ENCODE measurements at places on chromosomes 1 and 21.

DNA sequence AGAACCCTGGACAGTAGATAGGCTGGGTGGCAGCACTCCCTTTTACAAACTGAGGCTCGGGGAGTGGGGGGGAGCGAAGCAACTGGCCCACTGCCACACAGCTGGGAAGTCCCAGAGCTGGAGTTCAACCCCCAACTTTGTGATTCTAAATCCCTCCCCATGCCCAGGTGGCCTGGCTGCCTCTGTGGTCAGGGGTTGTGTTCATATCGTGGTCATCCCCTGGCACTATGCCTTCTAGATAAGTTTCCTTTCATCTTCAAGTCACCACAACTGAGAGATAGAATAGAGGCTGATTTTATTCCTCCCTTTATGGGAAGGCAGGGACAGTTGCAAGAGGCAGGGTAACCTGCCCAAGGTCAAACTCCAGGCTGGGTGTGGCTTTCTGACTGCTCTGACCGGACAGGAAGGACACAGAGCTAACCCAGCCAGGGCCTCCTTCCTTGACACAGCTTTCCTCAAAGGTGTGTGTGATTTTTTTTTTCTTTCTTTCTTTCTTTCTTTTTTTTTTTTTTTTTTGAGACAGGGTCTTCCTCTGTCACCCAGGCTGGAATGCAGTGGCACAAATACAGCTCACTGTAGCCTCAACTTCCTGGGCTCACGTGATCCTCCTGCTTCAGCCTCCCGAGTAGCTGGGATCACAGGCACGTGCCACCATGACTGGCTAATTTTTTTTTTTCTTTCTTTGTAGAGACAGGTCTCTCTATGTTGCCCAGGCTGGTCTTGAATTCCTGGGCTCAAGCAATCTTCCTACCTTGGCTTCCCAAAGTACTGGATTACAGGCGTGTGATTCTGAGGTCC is 18.4 kb upstream of the TNFRSF1B start:
- DNase-seq: no peak

DNA sequence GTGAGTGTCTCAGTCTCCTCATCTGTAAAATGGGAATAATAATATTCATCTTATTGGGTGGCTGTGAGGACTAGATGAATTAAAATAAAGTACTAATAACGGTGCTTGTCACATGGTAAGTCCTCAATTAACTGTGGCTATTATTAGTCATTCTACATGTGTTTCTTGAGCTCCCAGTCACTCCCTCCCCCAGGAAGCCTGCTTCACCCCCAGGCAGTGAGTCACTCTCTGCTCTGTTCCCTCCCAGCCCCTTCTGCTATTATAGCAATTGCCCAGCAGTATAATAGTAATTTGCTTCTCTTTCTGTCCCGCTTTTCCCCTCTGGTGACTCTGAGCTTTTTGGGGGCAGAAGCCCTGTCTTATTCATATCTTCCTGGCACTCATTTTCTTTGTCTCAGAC is 102.0 kb downstream of the BEND5 start:
- DNase-seq: no peak

DNA sequence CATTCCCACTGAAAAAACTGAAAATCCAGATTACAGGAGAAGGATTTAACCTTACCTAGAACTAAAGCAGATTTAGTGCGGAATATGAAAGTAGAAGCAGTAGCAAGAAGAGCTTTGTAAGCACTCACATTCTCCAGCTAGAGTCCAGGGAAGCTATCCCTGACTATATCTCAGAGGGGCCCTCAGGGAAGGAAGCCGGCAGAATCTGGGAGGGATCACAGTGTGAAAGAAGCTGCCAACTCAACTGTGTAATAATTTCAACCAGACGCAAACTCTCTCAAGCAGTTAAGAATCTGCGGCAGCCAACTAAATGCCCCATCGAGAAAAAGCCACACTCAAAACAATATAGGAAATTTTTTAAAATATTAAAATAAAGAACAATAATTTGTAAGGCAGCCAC is 163.8 kb downstream of the EIF4G3 start:
- no peak for DNase-seq

GRCh38 chr1:15352128-15352957 is 57.3 kb upstream of the EFHD2 start:
- DNase-seq: peak; percentile 99

GRCh38 chr1:182301467-182302198 is 90.0 kb downstream of the GLUL start:
- no peak for DNase-seq

GRCh38 chr1:214404154-214404553 is 123.2 kb downstream of the SMYD2 start:
- DNase-seq: no peak

DNA sequence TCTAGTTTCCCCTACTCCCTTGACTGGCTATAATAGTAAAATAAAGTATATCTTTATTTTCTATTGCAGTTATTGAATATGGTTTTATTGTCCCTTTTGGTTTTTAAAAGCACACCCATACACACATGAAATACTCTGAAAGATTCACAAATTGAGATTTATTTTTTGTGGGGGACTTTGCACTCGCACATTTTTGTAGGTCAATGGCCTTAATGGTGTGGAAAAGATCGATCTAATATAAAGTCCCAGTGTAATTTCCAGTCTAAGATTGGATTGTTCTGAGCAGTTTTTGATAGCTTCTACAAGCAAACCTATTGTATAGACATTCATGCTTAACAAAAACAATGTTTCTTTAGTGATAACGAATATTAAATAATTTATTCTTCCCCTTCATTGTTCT is 59.5 kb upstream of the INSL5 start:
- DNase-seq: no peak

GRCh38 chr1:43901196-43901961 is 32.2 kb upstream of the ARTN start:
- DNase-seq: no peak

DNA sequence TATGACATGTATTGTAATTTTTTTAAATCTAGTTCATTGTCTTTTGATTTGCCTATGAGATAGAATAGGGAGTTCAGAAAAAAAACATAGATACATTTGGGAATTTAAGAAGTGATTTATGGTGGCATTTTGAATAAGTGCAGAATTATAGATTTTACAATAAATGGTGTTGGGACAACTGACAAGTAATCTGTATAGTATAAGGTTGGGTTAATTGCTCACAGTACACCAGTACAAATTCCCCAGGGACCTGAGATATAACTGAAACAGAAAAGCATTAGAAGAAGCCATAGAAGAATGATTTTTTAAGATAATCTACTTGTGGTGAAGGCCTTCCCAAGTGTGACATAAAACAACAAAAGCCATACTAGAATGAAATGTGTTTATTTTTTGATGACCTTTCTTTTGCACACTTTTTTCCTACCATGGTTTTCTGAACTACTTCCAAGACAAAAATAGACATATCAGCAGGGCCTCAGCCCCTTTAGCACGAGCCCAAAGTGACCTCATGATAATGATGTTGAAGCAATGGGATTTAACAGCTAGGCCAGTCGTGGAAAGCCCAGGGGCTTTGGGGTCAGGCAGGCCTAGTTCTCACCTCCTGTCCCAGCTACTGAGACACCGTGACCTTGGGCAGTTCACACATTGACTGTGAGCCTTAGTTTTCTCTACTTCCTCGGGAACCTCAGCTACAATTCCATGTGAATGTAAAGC is 87.4 kb downstream of the GREM2 start:
- DNase-seq: no peak

DNA sequence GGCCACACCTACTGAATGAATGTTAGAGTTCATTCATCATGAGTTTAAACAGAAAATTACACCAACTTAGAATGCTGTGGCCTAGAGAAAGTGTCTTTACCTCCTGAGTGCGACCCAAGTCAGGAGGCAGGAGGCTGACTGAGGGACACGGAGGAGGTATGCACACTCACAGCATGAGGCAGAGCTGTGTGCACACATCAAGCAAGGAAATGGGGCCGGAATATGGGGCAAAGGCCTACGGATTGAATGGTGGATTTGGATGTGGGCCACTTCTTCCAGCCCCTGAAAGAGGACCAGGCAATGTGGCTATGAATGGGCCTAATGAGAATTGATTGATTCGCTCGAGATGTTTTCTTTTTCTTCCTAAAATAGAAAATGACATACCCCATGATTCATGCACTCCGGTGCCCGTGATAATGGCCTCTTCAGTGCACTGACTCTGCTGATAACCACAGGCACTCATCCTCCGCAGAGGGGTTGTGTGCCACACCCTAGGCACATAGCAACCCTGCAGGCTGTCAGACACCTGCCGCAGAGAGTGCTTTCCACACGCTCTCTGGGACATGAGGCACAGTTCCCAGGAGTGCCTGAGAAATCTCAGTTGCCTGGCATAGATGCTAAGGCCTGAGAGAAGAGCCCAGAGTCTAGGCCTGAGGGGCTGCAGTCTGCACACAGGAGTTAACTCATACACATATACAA is 155.5 kb downstream of the GLUL start:
- peak; percentile 72 for DNase-seq

DNA sequence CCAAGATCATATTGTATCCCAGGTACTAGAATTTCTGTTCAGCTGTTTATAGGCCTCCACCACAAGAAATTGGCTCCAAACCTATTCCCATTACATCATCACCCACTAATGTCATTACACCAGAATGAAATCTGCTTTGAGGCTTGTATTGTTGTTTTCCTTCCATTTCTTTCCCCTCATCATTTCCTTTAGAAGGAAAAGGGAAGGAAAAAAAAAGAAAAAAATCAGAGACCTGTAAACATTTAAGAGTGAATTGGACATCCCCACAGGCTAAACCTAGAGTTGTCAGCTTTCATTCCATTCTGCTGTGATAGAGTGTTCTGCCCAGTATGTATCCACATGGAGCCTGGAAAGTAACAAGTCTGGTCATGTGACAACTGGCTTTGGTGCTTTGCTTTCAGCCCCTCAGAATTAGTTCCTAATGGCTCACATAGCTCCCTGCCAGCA is 44.6 kb downstream of the NFYC start:
- no peak for DNase-seq

DNA sequence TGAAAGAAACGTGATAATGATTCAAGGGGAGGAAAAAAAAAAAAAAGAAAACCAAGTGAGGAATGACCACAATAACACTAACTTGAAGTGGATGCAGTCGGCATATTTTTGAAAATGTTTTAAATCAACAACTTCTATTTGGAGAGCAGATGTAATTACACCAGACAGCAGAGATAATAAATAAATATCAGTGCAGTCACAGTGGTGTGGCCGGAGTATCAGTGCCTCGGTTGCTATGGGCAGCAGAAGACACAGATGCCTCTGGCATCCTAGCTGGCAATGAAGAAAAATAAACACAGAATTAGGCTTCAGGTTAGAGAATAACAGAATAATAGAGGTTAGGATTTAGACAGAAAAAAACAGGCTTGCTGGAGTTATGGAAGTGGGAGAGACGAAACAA is 888.3 kb downstream of the LTN1 start:
- DNase-seq: no peak

GRCh38 chr1:230833511-230833910 is 34.8 kb downstream of the C1orf198 start:
- DNase-seq: no peak

DNA sequence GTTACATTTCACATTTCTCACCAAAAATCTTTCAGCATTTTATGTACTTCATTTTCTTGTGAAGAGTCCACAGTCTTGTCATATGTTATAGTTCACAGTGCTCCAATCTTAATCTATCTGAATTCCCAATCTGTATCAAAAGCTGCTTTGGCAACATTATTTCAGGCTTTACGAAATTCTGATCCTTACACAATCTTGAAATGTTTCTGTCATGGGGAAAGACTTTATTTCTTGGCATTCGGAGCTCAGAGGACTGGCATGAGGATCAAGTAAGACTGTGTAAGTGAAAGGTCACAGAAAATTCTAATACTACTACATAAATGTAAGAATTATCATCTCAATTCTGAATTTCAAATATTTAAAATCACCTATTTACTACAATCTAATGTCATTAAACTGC is 2.0 kb downstream of the USP33 start:
- no peak for DNase-seq

DNA sequence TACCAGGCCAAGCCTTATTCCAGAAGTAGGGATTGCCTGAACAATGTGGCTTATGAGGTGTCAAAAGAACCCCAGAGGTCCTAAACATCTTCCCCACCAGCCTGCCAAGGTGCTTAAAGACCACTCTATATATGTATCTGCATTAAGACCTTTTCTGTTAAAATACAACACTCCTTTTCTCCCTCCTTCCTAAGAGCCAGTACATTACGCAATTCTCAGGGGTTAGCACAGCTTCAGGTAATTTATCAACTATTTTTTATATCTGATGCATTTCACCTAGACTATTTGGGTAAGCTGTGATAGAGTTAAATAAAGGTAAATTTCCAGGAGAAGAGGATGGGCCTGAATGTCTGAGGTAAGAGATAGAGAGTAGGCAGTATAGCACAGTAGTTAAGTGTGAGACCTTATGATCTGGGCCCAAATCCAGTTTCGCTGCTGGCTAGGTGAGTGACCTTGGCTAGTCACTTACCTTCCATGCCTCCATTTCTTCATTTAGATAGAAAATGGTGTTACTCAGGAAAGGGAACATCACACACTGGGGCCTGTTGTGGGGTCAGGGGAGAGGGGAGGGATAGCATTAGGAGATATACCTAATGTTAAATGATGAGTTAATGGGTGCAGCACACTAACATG is 5.1 kb upstream of the CCN1 start:
- DNase-seq: no peak

- DNase-seq: no peak
Observed at GRCh38 chr1:93678946-93679480, 2.6 kb downstream of the BCAR3 start.

DNA sequence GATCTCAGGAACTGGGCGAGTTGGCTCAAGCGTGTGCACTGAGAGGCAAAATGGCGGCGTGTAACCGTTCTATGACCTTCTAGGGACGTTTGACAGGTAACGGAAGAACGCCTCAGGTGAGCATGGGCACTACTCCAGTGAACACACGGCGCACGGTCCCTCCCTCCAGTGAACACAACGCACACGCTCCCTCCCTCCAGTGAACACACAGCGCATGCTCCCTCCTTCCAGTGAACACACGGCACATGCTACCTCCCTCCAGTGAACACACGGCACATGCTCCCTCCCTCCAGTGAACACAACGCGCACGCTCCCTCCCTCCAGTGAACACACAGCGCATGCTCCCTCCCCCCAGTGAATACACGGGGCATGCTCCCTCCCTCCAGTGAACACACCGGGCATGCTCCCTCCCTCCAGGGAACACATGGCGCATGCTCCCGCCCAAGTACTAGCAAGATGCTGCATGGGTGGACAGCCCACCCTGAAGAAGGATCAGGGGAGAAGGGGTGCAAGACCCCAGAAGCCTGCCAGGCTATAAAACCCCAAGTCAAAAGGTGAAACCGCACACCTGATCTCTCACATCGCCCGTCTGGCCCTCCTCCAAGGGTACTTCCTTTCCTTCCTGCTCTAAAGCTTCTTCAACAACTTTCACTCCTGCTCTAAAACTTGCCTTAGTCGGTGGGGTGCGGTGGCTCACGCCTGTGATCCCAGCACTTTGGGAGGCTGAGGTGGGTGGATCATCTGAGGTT is 3.5 kb downstream of the C1orf159 start:
- no peak for DNase-seq

- DNase-seq: no peak
Observed at GRCh38 chr1:38360807-38361206, 314.2 kb upstream of the POU3F1 start.

GRCh38 chr1:53608676-53609075 is 130.3 kb downstream of the GLIS1 start:
- DNase-seq: no peak
